ENCODE measurements at places on chromosomes 2 and 18.

GRCh38 chr2:219525533-219526232 lies 11.4 kb downstream of the ASIC4 start:
- DNase-seq: peak; percentile 52

GRCh38 chr2:136932700-136933099 lies 167.4 kb downstream of the THSD7B start:
- peak; percentile 0 for DNase-seq

GRCh38 chr2:156901373-156902031 lies 356.0 kb upstream of the GALNT5 start:
- peak; percentile 23 for DNase-seq

GRCh38 chr2:219736209-219736608 lies 108.8 kb downstream of the SLC4A3 start:
- DNase-seq: peak; percentile 89

GRCh38 chr2:52222128-52222527 lies 1190.2 kb upstream of the NRXN1 start:
- peak; percentile 4 for DNase-seq

- DNase-seq: no peak
Measured at GRCh38 chr18:26327062-26327461, 100.8 kb downstream of the TAF4B start.

GRCh38 chr2:114350186-114350725 lies 92.2 kb upstream of the DPP10 start:
- no peak for DNase-seq

GRCh38 chr2:208698114-208698513 lies 291.5 kb downstream of the PTH2R start:
- no peak for DNase-seq

DNA sequence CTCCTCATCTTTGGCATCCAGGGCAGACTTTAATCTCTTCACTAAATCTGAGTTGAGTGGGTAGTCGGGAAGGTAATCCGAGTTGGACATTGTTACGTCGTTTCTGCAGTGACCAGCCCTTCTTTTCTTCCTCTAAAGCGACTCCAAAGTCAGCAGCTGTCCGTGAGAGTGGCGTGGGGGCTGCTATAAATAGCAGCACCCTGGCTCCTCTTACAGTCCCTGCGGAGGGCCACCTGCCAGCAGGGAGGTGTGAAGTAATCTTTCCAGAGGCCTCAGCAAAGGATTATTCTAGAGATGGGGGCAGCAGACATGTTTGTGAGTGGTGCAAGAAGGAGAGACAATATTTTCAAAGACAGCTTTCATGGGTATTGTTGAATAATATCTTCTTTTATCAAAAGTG lies at the start of gene ASB18:
ASB18 (minus strand) TSS at position 151 of the 400 bp plus-strand sequence; CDS start at position 90, 61 bp downstream.
- no peak for DNase-seq

GRCh38 chr2:86281066-86281700 lies 56.2 kb downstream of the REEP1 start:
- DNase-seq: no peak

DNA sequence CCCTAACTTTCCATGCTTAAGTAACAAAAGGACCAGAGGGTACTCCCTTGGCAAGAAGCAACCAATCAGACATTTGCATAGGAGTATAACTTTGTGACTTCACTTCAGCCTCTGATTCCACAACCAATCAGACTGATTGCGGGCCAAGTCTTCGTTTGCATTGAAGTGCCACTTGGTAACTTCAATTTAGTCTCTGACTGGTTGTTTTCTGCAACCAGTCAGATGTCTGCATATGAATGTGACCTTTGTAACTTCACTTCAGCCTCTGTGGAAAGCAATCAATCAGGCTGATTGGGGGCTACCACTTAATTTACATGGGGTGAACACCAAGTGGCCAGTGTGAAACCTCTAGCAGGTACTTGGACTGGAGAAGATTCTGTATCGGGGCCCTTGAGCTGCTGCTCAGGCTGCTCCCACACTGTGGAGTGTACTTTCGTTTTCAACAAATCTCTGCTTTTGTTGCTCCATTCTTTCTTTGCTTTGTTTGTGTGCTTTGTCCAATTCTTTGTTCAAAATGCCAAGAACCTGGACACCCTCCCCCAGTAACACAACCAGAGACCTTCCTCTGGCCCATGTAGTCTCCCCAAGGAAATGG lies 241.5 kb downstream of the ACKR3 start:
- DNase-seq: no peak

- no peak for DNase-seq
Measured at GRCh38 chr2:72574886-72575285, 250.9 kb downstream of the EXOC6B start.

DNA sequence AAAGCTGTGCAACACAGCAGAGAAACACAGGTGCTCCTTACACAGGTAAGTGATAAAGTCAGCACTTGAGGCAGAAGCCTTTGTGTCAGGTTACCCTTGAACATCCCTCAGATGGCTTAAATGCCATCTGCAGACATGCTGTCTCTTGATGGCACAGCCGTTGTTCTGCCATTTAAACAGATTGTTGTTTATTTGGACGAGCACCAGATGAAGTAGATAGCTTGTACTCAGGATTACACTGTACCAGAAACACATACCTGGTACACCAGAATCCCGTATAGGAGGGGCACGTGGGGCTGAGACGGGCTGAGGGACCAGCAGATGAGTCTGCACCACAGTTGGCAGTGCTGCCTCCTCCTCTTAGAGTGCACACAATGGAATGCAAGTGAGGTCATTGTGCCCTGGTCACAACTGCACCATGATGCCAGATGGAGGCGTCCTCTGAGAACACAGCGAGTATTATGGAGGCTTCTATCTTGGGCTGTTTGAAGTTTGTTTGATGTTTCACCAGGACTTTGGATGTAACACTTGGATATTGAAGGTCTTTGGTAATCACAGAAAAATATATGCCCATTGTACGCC lies 143.0 kb downstream of the TANC1 start:
- no peak for DNase-seq

- peak; percentile 56 for DNase-seq
Measured at GRCh38 chr2:85160966-85161960, 28.1 kb downstream of the TCF7L1 start.

GRCh38 chr2:197857476-197858107 lies 53.2 kb downstream of the PLCL1 start:
- DNase-seq: no peak

- DNase-seq: no peak
Measured at GRCh38 chr2:143891879-143892308, 628.0 kb downstream of the ZEB2 start.

- no peak for DNase-seq
Measured at GRCh38 chr2:15178946-15179345, 382.2 kb downstream of the NBAS start.

- no peak for DNase-seq
Measured at GRCh38 chr2:207248702-207249377, 83.1 kb upstream of the KLF7 start.

DNA sequence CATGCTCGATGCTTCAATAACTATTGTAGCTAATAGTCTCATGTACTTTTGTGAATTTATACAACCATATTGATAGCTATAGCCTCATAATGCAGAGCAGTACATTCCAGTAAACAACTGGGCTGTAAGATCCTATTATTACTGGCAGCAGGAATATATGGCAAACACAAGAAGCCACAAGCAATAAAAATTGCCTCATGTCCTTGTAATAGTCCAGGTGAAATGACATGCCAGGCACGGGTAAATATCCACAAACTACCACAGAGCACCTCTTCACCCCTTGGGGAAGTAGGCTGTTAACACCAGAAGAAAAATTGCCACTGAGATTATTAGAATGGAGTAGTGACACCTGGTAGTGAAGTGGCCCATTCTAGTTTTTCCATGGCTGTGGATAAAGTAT lies 158.3 kb downstream of the MTX2 start:
- DNase-seq: no peak

GRCh38 chr2:199570934-199571333 lies 113.2 kb upstream of the SATB2 start:
- DNase-seq: no peak

GRCh38 chr2:205695460-205695991 lies 13.2 kb downstream of the NRP2 start:
- DNase-seq: peak; percentile 73

DNA sequence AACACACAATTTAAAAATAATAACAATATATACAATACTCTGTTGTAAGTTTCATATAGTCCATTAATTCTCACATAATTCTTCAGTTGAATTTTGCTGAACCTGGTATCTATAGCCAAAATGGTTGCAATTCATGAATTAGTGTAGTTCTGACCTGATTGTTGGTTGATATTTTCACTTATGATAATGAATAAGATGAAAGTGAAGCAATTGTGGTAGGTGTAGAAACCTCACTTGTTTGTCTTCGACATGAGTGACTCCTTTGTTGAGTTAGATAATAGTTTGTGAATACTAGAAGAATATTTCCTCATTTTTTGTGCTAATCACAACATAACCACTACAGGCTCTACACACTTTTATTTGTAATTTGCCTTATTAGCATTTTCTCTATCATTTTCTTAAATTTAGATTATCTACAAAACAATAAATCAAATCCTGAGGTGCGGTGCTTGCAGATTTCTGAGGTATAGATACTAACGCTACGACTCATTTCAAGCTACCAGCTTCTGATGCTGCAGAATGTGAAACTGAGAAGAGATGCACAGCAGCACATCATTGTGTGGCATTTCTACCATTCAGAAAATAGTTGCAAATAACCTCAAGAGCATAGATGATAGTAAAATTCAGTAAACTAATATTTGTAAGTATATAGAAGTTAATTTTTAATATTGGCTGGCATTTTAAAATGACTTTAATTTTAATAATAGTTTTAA lies 117.9 kb downstream of the KCNH7 start:
- DNase-seq: no peak

DNA sequence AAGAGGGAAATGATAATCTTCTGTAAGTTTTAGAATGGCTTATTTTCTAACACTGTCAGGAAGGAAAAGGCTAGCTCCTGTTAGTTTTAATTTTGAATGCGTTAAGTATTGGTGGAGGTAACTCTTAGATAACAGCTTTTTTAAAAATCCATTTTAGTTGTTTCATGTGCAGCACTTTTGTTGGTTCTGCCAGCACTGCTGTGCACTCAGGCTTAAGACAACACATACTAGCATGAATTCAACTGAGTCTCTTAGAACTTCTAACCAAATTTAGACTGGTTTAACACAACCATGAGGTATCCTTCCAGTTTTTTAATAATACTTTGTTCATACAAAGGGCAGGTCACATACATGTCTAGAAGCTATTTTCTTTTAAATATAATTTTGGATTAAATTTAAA lies 42.4 kb downstream of the ACVR1 start:
- no peak for DNase-seq

GRCh38 chr2:126857502-126857901 lies 41.2 kb upstream of the TEX51 start:
- no peak for DNase-seq

- peak; percentile 32 for DNase-seq
Measured at GRCh38 chr2:196404276-196404675, 232.9 kb upstream of the STK17B start.

DNA sequence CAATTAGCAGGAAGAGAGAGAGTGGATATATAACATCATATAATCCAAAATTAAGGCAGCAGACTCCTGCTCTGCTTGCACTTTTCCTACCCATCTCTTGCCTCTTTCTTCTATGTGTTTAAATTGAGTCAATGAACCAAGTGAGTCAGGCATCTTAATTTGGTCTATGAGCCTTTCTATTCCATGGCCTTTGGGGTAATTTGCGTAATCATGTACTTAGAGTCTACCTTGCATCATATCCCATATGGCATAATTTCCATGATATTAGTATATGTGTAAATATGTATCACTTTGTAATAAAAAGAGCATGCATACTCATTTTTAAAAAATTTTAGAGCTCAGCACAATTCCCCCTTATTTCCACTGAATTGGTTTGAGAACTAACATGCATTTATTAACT lies 555.2 kb downstream of the STK39 start:
- no peak for DNase-seq

- DNase-seq: no peak
Measured at GRCh38 chr2:35794796-35795450, 560.7 kb upstream of the CRIM1 start.

- peak; percentile 68 for DNase-seq
Measured at GRCh38 chr2:177724398-177725287, 332.1 kb downstream of the AGPS start.

DNA sequence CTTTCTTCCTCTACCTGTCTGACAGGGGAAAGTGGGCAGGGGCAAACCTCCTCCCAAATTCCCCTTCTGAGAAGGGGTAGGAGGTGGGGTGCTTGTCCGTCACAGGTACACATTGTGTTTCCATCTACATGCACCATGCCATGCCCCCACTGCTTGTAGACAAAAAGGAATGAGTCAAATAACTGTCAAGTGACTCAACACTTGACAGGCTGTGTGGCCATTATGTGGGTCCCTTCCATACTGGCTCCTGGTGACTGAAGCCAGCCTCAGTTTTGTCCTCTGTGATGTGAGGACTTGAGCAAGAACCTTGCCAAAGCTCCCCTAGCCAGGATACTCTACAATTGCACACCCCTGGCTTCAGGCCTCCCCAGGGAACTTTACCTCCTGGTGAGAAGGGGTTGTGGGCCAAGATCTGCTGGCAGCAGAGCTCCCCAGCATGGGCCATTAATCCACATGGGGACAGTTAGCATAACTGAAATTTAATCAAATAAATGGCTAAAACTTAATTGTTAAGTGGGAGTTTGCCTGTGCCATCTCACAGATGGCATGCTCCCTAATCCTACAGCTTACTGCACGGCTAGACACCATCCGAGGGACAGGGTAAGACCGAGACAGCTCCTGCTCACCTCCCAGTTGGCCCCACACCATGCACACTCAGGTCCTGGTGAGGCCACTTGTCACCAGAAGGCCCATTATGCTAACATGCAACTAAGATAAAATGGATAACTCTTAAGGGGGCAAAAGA lies 140.2 kb downstream of the BCL11A start:
- DNase-seq: no peak

GRCh38 chr2:205288686-205289085 lies 393.6 kb upstream of the NRP2 start:
- no peak for DNase-seq

GRCh38 chr2:117704818-117705217 lies 109.7 kb upstream of the DDX18 start:
- no peak for DNase-seq

DNA sequence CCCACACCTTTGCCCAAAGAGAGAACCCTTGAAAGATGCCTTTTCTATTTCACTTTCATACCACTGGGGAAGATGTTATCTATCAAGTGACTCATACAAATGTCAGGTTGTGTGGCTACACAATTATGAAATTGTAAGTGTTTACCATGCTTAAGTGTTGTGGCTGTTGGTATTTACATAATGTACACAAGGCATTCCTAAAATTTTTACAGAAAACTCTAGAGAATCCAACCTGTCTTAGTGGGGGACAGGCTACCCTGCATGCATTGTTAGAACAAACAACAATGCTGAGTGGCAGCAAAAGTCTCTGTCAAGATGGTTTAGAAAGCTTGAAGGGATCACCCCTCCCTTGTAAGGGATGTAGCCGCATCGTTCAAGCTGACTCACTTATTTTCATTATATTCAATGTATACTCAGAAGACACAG lies 5.5 kb upstream of the MGAT4A start:
- DNase-seq: no peak

GRCh38 chr2:130252880-130253645 lies 54.8 kb upstream of the TUBA3E start:
- DNase-seq: peak; percentile 45

GRCh38 chr2:132754392-132754791 lies 84.4 kb upstream of the LYPD1 start:
- peak; percentile 36 for DNase-seq
